ENCODE measurements at places on chromosomes 3 and 15.

- DNase-seq, result no peak
Measured at GRCh38 chr3:184944241-184944640, 132.3 kb downstream of the VPS8 start.

DNA sequence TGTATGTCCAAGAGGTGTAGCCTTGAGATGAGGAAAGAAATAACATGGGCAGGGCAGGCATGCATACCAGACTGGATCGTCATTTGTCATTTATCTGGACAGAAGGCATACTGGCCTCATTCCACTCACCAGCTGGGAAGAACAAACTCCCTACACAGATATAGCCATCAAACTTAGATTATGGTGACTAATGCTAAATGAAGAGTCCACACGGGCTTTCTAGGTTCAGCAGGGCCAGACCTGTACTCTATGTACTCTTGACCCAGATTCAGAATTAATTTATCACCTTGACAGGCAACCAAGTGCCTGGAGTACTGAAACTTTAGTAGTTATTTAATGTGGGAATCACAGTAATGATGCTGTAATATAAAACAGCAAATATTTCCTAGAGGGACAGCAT lies 164.3 kb upstream of the IL12A start:
- no peak for DNase-seq

DNA sequence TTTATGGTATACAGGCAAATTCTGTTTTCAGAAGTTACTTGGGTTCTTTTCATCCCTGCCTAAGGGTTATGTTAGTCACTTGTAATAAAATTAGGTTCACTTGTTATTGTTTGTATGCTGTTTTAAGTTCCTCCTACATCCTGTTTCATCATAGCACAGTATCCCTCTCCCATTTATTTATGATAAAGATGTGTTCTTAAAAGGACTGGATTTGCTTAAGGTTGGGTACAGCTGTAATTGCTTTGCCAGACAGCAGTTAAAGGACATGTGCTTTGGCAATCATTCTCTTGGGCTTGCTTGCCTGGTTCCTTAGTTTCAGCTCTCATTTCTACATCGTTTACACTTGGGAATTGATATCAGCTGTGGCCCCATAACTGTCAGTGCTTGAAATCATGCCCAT lies 11.7 kb downstream of the ATP2C1 start:
- DNase-seq, result no peak

DNA sequence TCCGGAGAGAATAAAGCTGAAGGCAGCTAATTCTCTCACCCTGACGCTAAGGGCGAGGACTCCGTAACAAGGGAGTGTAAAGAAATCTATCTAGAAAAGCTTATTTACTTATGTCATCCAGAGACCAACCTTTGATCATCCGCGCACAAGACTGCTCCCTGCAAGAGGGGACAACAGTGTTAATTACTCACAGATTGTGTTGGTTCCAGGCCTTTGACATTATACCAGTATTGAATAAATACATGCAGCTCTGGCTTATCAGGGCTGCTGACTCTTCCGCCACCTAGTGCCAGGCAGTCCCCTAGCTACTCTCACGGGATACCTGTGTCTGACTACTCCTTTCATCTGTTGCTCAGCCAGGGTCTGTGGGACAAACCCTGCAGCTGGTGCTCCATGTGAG lies 211.7 kb downstream of the DTWD1 start:
- DNase-seq, result no peak

- no peak for DNase-seq
Measured at GRCh38 chr3:25589783-25590258, 74.9 kb downstream of the TOP2B start.

DNA sequence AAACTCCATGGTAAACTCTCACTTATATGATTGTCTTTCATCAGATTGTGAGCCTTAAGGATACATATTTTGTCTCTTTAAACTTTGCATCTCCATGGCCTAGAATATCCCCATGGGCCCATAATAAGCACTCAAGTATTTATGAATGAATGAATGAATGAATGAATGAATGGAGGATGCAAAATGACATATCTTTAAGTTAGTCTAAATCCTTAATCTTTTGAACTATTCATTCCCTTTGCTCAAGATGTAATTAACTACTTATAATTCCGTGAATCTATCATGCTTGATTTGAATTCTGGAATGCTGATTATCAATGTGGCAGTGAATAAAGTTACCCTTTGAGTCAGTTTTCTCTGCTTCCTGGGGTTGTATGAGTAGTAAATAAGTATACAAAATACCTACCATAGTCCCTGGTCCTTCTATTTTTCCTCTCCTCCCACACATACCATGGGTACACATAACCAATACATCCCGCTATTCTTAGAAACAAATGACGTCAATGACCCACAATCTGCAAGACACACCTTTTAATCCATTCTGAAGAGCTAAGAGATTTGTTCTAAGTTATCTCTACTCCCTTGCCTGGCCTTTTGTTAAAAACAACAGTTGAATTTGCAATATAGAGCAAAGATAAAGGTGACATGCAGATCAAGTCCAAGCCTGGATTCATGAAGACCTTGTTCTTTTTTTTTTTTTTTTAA lies 94.5 kb downstream of the FBN1 start:
- DNase-seq, result no peak

DNA sequence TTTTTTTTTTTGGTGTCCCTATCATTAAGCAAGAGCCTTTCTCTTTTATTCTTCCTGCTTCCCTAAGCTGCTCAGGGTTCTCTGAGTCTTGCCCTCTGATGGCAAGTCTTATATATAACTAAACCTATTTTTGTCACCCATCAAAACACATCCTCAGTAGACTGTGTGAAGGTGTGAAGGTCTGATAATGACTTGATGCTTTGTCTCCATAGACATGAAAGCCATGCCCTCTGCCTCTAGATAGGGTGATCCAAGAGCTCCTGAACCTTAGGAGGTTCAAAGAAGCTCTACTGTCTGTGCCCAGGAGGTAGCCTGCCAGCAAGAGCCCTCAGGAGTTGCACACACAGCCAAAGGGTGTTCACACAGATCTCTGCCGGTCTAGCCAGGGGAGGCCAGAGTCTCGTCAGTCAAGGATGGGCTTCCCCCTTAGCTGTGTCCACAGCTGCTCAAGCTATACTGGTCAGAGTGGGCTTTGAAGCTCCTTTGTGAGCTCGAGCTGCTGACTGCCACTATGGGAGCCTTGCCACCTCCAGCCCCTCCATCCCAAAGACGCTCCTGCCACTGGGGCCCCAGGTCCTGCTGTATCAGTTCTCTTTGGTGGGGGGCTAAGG lies 13.1 kb upstream of the SNX22 start:
- DNase-seq, result no peak

DNA sequence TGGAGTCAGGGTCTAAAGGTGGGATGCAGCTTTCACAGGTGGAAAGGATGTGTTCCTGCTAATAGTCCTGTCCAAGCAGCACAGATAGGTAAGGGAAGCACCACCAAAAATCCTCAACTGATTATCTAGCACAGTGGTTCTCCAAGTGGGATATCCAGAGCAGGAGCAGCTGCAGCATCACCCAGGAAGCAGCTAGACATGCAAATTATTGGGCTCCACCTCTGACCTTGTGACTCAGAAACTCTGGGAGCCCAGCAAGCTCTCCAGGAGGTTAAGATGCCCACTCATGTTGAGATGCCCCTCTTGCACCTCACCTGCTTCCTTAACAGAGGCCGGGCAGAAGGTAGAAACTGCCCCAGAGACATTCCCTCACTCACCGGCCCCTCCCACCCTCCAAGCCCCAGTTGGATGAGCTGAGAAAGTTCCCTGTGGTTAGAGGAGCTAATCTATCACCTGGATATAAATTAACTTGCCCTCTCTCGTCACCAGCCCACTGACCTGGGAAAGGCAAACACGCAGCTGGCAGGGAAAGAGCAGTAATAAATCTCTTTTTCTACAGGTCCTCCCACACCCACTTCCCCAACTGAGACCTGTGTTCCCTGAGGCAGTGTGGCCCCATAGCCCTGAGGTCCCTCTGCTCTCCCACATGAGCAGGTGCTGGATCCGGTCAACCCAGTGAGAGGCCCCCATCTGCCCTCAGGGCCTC lies 39.3 kb downstream of the ADCY5 start:
- DNase-seq, result no peak

GRCh38 chr3:36901588-36901987 lies 43.3 kb downstream of the TRANK1 start:
- DNase-seq, result no peak

DNA sequence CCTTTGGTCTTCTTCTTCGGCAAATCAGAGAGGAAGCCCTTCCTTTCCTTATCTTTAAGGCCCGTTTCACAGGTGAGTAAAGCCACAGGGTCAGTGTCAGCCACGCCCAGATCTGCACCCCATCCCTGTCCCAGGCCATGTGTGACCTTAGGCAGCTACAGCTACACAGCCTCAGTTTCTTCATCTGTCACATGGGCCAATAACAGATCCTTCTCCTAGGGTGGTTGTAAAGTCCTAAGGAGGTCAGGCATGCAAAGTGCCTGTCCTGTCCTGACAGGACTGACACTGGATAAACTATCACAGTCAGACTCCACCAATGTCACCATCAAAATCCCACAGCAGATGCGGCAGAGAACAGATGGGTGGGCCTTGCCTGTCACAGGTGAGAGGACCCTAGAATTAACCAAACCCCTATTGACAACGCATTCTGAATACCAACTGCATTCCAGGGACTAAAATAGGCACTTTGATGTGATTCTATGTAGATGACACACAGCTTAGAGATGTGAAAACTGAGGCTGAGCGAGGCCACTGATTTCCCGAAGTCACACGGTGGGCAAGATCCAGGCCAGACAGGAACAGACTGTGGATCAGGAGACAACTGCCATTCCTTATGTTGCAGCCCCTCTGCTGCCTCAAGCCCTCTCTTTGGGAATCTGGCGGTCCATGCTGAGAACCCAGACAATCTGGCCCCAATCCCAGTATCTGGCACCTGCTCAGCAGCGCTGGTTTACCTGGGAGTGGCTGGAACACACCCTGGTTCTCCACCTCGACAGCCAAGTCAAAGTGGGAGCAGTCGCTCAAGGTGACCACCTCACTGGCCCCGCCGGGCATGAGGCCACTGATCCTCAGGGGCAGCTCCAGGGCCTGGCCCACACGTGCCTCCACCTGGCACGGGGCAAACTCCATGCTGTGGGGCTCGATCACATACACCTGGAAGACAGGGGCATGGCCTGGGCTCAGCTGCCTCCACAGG lies 48.7 kb downstream of the NUP210 start:
- DNase-seq, result no peak

- no peak for DNase-seq
Measured at GRCh38 chr15:68990231-68990991, 24.1 kb upstream of the NOX5 start.

DNA sequence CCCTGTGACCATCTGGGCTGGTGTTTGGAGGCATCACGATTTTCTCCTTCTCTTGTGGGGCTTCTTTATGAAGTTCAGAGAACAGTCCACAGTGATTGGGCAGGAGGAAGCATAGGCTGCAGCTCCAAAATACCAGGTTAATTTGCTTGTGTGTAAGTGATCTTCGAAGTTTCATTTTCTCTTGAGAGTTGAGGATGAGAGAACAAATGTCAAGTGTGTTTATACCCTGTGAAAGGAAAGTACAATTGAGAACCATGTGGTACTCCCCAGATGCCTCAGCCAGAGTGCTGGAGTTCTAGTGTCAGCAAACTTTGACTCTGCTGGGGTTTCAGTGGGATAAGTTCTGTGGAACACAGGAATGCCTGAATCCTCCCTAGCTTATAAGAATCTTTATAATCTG lies 357.1 kb upstream of the CFAP20DC start:
- DNase-seq, result no peak

DNA sequence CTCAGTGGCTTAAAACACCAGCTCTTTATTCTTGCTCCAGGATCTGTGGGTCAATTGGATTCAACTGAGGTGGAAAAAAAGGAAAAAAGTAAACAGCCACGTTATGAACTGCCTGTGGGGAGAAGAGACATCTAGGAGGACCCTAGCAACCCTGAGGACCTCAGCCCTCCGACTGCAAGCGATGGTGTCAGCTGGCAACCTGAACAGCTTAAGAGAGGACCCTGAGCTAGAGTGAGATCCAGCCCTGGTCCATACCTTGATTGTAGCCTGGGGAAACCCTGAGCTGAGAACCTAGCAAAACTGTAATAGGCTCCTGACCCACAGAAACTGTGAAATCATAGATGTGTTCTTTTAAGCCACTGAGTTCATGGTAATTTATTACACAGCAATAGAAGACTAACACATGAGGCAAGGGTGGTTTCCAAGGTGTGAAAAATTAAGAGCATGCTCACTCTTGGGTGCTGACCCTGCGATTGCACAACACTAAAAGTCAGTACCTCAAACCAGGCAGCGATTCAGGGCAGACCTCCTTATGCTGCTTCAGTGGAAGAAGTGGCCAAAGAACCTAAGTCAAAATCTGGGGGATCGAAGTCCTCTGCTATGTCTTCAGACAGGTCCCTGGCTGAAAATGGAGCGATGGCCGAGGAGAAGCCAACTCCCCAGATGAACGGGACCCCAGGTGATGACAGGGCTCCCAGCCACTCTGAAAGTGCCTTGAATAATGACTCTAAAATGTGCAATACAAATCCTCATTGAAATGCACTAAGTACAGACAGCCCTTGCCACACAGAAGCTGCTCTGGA lies 57.7 kb downstream of the GASK1A start:
- no peak for DNase-seq

DNA sequence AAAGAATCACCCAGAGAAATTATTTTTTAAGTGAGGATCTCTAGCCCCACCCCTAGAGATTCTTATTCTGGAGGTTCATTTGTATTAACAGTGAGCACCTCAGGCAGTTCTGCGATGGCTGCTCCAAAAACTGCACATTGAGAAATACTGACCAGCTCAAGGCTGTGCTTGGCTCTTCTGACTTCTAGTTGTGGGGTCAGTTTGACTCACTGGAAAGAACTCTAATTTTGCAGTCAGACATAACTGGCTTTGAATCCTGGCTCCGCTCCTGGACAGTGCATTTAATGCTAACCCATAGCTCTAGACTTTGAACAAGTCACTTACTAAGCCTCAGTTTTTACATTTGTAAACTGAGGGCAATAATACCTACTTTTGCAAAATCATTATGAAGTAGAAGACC lies 123.6 kb upstream of the SKOR1 start:
- no peak for DNase-seq

- DNase-seq, result no peak
Measured at GRCh38 chr3:64187065-64187959, 38.0 kb downstream of the PRICKLE2 start.

- no peak for DNase-seq
Measured at GRCh38 chr3:16866571-16866970, 18.2 kb upstream of the PLCL2 start.

- DNase-seq, result no peak
Measured at GRCh38 chr3:16616083-16616482, 10.9 kb upstream of the DAZL start.
